ENCODE measurements at places on chromosomes 5 and 9. TPM values are rescaled to one million over a fixed set of nuclear protein-coding genes. Genes with fewer than 3 reads are reported as not detected.

Gene POU5F2
- total RNA-seq = 1.7 TPM

Gene ANXA2R
- total RNA-seq = 4.5 TPM

Gene GPR151
- not detected for total RNA-seq

Gene PCDHA13
- total RNA-seq = 1.3 TPM

Gene SLC27A6
- total RNA-seq = 1.1 TPM

Gene CBY3
- 5.0 TPM for total RNA-seq

Gene TTLL11
- 11.9 TPM for total RNA-seq

Gene POLE3
- 42.7 TPM for total RNA-seq

Gene IL33
- total RNA-seq = 13.8 TPM

Gene SAXO1
- total RNA-seq = 6.1 TPM

Gene KIF20A
- 0.77 TPM for total RNA-seq

Gene FOXE1
- 5.5 TPM for total RNA-seq

Gene AFAP1L1
- 8.4 TPM for total RNA-seq

Gene SLC25A48
- 0.85 TPM for total RNA-seq

Gene CA9
- not detected for total RNA-seq

Gene KIF4B
- total RNA-seq = not detected

Gene ADAMTS12
- total RNA-seq = 0.09 TPM

Gene SLC34A1
- total RNA-seq = not detected

Gene CCDC183
- 45.0 TPM for total RNA-seq

Gene IGFBPL1
- total RNA-seq = 14.3 TPM

Gene TNC
- 92.5 TPM for total RNA-seq

Gene IFNA7
- total RNA-seq = not detected

Gene WWC1
- total RNA-seq = 52.6 TPM

Gene ARHGEF37
- 50.4 TPM for total RNA-seq

Gene ANKRD34B
- not detected for total RNA-seq

Gene FAM221B
- total RNA-seq = 5.1 TPM

Gene HAVCR2
- 2.8 TPM for total RNA-seq

Gene NDFIP1
- total RNA-seq = 234 TPM

Gene C7
- total RNA-seq = 68.2 TPM

Gene SCGB3A2
- not detected for total RNA-seq

Gene PCDHGC4
- 3.8 TPM for total RNA-seq

Gene CACFD1
- 40.2 TPM for total RNA-seq

Gene ARID3C
- 1.1 TPM for total RNA-seq

Gene PCDHA1
- not detected for total RNA-seq

Gene FYB1
- total RNA-seq = 3.1 TPM

Gene BSPRY
- 21.8 TPM for total RNA-seq

Data from prostate gland (tissue), 2 donors.